ENCODE measurements at places on chromosomes 13 and 19.

DNA sequence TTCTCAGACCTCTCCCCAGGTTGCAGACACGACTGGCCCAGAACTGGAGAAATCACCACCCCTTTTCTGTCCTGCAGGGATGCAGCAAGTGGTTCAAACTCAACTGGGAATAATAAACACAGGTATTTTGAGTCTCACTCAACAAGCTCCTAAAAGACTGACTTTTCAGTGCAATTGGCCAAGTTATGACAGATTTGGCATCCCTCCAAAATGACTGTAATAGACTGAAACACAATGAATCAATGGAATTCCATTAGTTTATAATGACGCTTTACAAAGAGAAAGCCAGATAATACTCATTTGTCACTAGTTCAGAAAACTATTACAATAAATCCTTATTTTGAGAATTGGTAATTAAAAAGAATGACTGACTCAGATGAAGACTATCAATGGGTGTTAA is 38.1 kb downstream of the MIPEP start:
- peak; percentile 64 for DNase-seq

GRCh38 chr19:38061294-38061693 is 154.3 kb downstream of the SIPA1L3 start:
- DNase-seq = peak; percentile 35

- no peak for DNase-seq
Measured at GRCh38 chr13:94415500-94416237, 63.8 kb downstream of the DCT start.

DNA sequence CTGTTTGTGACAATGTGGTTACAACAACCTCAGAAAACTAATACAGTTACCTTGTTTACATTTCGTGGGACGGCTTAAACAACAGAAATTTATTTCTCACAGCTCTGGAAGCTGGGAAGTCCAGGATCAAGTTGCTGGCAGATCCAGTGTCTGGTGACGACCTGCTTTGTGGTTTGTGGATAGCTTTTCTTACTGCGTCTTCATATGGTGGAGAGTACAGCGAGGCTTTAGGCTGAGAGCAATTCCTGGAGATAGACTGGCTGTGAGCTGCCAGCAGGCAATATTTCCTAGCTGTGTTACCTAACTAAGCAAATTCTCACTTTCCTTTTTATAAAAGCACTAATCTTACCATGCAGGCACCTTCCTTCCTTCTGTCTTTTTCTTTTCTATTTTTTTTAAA is 1203.5 kb upstream of the PRR20A start:
- no peak for DNase-seq

DNA sequence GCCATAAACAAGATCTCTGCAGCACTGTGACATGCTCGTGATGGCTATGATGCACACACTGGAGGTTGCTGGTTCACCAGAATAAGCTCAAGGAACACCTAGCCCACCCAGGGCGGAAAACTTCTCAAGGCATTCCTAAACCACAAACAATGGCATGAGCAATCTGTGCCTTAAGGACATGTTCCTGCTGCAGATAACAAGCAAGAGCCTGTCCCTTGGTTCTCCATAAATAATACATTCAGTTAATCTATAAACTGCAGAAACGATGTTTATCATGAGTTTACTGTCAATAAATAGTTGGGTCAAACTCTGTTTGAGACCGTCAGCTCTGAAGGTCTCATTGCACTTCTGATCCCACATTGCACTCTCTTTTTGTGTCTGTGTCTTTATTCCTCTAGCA is 18.6 kb upstream of the ZNF266 start:
- DNase-seq = no peak

DNA sequence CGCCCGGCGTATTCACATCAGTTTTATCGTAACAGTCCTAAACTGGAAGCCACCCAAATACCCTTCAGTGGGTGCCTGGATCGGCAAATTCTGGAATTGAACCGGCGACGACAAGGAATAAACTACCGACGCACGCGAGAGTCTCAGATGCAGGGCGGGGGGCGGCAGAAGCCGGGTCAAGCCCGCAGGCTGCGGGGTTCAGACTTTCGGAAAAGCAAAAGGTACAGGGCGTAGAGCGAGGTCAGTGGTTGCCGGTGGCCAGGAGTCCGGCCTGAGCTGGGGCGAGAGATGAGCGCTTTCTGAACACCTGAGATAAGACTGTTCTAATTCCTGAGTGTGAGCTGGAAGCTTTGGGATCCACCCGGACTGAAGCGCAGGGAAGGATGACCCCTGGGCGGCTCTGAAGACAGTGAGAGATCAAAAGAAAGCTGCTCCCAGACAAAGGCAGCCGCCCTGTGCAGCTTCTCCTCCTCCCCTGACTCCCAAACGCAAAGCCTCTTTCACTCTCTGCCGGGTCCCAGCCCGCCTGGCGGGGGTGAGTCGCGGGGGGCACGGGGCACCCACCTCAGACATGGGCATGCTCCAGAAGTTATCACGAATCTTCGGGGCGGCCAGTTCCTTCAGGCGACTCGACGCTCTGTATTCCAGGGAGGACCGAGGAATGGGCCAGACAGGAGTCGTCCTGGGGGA is 26.2 kb upstream of the MIER2 start:
- no peak for DNase-seq
